Kidney (tissue), 22 donors: ENCODE measurements at places on chromosomes 12 and 14.

DNA sequence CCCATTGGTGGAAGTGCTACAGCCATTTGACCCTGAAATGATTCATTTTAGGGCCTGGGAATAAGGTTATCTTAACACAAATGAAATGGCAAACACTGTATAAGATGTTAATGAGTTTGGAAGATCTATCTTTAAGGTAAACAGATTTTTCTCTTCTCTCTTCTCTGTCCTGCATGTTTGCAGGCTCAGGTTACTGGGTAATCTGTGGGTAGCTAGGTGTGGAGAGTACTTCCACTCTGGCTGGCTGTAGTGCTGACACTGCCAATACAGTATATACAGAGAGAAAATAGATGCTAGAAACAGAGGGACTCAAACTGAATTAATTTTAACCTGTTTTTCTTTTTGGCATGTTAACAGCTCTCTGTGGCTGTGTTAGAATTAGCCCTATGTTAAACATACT lies 84.6 kb downstream of the SLC38A6 start:
- no peaks in the 10 kb centered on the region for H3K4me1 ChIP-seq
- DNase-seq = no peak
- no peaks in the 10 kb centered on the region for H3K27me3 ChIP-seq
- H3K27ac ChIP-seq = no peak overlapping the region
- no peaks in the 10 kb centered on the region for H3K36me3 ChIP-seq

- no peak overlapping the region for H3K4me3 ChIP-seq
- H3K4me1 ChIP-seq = no peaks in the 10 kb centered on the region
- no peak for DNase-seq
- H3K27ac ChIP-seq = no peak overlapping the region
- peaks cover 56% of the 10 kb centered on the region for H3K36me3 ChIP-seq
- no peaks in the 10 kb centered on the region for H3K27me3 ChIP-seq
Observed at GRCh38 chr14:103684871-103685270, 30.4 kb downstream of the XRCC3 start.

GRCh38 chr12:66270613-66271012 lies 31.7 kb upstream of the HELB start:
- no peaks in the 10 kb centered on the region for H3K4me1 ChIP-seq
- no peak overlapping the region for H3K27ac ChIP-seq
- no peak for DNase-seq
- no peaks in the 10 kb centered on the region for H3K36me3 ChIP-seq

DNA sequence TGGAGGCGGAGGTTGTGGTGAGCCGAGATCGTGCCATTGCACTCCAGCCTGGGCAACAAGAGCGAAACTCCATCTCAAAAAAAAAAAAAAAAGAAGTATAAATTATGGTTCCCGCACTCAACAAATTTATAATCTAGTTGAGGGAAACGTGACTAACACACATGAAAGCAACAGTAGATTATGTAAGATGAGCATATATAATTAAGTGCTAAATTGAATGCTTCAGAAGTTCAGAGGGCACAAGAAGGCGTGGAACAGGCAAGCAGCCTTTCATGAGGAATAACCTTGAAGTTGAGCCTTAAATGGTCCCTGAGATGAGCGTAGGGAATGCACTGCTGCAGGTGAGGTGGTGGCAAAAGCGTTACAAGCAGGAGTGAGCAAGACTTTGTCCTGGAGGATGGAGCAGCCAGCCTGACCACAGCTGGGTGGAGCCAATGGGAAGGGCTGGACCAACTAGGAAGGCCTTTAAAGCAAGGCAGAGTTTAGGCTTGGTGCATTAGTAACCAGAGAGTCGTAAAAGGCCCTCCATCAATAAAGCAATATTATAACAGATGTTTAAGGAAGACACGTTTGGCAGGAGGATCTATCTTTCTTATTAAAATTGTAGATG lies 30.6 kb upstream of the TUBA1A start:
- H3K27me3 ChIP-seq = no peaks in the 10 kb centered on the region
- H3K4me1 ChIP-seq = peaks cover 6% of the 10 kb centered on the region
- H3K27ac ChIP-seq = no peak overlapping the region

- H3K4me1 ChIP-seq = no peaks in the 10 kb centered on the region
- H3K4me3 ChIP-seq = no peak overlapping the region
- no peaks in the 10 kb centered on the region for H3K36me3 ChIP-seq
Observed at GRCh38 chr14:79599239-79599638, 612.1 kb downstream of the DIO2 start.

DNA sequence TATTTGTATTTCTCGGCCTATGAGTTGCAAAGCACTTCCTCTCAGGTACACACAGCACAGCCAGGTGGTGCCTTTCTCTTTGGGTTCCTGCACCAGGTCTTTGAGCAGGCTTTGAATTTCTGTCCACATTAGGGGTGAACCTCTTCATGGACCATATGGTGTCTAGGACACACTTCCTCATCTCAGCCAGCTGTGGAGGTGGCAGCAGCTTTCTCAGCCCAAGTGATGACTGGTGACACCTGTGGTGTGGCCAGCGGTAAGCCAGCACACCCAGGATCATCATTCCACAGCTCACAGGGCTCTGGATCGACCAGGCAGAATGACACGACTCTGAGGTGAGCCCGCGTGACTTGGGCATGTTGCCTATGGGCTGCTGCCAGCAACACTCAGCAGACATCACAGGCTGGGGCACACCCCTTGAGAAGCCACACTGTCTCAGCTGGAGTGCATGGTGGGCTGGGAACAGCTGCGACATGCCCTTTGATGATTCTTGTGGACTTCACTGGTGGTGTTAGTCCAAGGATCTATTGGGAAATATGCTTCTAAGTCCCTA lies 36.8 kb downstream of the SLC5A8 start:
- no peaks in the 10 kb centered on the region for H3K4me1 ChIP-seq
- DNase-seq = no peak
- H3K27me3 ChIP-seq = no peaks in the 10 kb centered on the region

DNA sequence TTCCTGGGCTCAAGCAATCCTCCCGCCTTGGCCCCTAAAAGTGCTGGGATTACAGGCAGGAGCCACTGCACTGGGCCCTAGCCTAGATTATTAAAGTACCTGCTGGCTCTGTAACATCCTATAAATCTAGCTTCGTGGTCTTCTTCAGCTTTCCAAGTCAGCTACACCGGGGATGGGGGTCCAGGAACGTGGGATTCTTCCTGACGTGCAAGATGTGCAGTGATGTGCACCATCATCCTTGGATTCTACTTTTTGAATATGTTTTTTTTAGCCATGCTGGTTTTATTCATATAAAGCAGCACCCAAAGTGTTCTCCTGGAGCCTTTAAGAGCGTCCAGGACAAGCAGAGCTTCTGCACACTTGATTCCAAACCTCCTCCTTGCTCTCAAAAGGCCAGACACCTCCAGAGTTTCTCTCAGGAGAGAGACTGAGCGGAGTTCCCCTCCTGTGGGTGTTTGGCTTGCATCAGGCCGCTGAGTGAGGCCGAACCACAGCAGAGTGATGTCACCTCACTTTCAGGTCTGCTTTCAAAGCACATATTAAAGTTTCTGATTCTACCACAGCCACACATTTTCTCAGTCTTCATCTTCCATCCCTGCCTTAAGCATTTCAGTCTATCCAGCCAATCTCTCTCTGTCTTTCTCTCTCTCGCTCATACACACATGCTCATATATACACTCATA lies 33.4 kb downstream of the VCPKMT start:
- no peaks in the 10 kb centered on the region for H3K36me3 ChIP-seq
- no peak for DNase-seq
- H3K4me1 ChIP-seq = no peaks in the 10 kb centered on the region
- no peak overlapping the region for H3K4me3 ChIP-seq
- no peaks in the 10 kb centered on the region for H3K27me3 ChIP-seq

DNA sequence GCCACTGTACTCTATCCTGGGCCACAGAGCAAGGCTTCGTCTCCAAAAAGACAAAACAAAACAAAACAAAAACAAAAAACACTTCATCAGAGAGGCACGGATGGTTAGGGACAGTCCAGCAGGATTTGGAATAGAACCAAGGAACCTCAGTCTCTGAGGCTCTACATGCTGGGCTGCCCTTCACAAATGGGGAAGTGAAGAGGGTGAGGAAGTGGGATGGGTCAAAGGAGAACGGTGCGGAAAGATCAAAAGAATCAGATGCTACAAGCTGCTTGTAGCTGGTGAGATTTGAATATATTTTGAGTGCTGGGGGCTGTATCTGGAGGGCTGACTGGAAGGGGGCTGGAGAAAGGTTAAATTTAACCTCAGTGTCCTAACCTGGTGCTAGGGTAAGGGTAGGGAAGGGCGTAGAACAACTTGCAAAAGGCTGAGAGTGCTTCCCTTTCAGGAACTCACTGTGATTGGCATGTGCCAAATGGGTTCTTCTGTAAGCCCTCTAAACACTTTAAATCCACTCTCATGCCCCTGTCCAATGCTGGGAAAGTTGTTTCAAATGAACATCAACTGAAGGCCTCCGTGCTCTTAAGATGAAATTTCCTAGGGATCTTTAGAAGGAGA lies 4.6 kb downstream of the FOXJ2 start:
- H3K4me1 ChIP-seq = peaks cover 31% of the 10 kb centered on the region
- no peak overlapping the region for H3K27ac ChIP-seq
- H3K36me3 ChIP-seq = peaks cover 8% of the 10 kb centered on the region
- no peak overlapping the region for H3K4me3 ChIP-seq
- no peaks in the 10 kb centered on the region for H3K27me3 ChIP-seq

DNA sequence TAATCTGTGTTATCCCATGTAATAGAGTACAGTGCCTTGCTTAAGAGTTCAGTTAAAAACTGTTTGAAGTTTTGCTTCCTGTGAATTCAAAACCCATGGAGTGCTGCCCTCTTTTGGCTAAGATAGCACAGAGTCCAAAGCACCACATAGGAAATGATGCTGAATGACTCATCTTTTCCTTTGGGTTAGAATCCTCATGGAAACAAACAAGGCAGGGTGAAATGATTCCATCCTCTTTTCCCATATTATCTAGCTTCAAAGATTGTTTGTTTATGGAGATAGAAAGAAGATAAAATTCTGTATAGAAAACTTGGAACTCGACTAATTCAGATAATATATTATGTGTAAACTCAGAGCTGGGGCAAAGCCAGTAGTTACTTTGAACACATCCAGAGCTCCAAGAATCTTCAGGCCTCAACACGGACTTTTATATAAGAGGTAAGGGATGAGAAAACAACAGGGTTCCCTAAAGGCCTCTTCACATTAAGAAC lies 87.4 kb downstream of the OTOGL start:
- no peak overlapping the region for H3K4me3 ChIP-seq
- no peak for DNase-seq
- H3K4me1 ChIP-seq = no peaks in the 10 kb centered on the region
- H3K27ac ChIP-seq = peak overlapping the region; percentile 74
- no peaks in the 10 kb centered on the region for H3K36me3 ChIP-seq
- no peaks in the 10 kb centered on the region for H3K27me3 ChIP-seq

DNA sequence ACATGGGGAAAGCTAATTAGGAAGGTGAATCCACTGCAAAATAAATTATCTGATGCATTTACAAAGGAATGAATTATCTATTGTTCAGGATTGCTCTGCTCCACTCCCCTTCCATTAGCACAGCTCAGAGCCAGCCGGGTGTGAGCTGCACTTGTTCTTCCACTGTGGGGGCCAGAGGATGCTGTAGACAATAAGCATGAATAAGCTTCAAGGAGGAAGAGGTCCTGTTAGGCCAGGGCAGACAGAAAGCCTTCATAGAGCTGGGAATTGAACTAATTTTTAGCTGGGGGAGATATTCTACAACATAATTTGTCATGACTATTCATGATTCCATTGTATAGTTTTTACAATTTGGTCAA lies 137.6 kb upstream of the MAX start:
- no peaks in the 10 kb centered on the region for H3K27me3 ChIP-seq
- no peak overlapping the region for H3K4me3 ChIP-seq
- no peaks in the 10 kb centered on the region for H3K36me3 ChIP-seq

DNA sequence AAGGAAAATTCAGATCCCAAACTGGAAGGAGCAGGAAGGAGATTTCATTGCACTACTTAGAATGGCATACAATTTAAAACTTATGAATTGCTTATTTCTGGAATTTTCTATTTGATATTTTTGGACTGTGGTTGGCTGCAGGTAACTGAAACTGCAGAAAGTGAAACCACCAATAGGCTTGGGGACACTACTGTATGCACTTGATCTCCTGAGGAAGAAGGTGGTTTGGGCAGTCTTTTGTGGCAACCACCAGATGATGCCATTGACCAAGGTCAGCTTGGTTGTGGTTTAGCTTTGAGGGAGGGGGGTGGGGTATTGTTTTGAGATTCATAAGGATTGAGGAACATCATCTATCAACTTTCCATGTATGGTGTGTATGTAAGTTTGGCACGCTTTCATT lies 209.5 kb upstream of the STXBP6 start:
- H3K27ac ChIP-seq = no peak overlapping the region
- H3K27me3 ChIP-seq = no peaks in the 10 kb centered on the region
- no peak for DNase-seq
- H3K36me3 ChIP-seq = no peaks in the 10 kb centered on the region

DNA sequence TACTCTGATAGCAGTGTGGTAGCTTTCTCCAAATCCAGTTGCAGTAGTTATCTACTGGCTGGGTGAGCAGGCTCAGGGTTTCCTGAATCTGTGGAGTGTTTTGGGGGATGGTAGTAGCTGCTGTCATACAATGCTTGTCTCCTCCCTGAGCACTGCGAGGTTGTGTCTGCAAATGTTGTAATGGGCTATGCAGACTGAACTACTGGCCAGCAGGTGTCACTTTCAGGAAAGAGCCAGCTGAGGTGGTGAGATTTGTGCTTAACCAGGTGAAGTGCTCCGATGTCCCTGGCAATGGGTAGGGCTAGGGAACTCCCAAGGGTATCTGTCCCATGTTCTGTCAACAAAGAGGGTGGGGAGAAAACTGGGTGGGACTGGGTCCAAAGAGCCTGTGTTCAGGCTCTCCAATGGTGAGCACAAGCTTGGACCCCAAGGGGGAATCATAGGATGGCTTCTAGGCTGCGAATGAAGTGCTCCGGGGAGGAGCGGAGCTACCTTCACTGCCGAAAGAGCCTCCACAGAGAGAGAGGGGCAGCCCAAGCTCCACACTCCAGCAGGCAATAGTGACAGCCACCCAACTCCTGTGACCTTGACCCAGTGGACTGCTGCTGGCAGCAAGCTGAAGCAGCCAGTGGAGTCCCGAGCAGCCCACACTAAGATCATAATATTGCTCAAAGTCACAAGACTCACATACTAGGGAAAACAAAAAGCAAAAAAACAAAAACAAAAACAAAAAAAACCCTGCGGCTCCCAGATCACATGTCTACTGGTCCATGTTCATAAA lies 1324.0 kb upstream of the USP15 start:
- DNase-seq = no peak
- no peak overlapping the region for H3K27ac ChIP-seq
- no peaks in the 10 kb centered on the region for H3K27me3 ChIP-seq
- no peak overlapping the region for H3K4me3 ChIP-seq
- H3K4me1 ChIP-seq = no peaks in the 10 kb centered on the region
- no peaks in the 10 kb centered on the region for H3K36me3 ChIP-seq
